ENCODE measurements at places on chromosomes 7 and 10.

DNA sequence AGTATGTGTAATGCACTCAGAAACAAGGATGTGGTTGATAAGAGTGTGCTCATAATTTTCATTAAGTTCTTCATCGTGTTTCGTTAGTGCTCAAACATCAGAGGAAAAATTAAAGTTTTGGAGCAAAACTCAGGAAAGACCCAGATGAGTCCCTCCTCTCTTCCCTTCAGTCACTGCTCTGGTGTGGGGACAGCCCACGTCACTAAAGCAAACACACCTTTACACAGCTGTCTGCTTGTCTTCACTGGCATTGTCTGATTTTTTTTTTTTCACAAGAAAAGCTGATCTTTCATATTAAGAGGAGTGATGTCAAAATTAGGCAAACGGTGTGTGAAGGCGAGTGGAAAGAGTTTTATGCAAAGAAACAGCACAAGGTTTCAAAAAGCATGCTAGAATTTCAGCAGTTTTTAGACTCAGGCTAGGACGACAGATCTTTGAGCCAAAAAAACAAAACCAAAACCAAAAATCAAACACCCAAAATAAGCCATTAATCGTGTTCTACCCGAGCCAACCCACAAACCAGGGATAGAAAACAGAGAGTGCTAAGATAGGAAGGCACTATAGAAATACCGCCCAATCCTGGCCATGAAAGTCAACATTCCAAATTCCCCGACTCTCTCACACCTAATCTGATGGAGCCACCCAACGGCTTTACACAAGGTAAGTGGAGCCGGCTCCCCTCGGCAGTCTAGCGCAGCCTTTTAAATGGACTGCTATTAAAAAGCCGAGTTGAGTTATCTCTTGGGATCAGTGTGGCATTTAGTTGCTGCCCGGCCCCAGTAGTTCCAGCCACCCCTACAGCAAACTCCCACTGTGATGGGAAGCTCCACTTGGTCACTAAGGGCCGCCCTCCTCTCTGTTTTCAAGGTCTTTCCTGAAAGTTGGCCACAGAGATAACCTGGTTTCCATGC lies 27.9 kb upstream of the GATA3 start:
- DNase-seq, result no peak

DNA sequence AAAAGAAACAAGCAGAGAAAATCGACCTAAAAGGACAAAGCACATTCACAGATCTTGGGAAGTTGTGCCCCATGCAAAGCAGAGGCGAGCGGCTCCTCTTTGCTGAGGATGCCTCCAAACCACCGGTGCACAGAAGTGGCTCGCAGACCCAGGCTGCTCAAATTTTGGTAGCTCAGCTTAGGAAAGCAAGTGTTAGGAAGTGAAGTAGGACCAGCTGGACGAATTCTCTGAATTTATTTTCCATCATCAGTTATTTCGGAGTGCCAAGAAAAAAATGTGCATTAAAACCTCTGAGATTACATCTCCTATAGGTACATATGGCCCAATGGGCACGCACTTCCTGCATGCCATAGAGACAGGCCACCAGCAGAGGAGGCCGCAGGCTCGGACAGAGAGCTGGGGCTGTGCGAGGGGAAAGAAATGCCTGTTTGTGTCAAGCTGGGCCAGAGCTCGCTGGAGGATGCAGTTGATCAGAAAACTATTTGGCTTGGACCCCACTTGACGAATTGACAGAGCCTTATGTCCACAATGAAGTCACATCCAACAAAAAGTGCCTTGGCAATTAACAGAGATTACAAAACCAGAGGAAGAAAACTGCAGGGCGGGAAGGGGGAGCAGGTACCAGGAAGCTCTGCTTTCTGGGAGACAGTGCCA lies 122.3 kb upstream of the LYZL2 start:
- DNase-seq, result peak; percentile 39

DNA sequence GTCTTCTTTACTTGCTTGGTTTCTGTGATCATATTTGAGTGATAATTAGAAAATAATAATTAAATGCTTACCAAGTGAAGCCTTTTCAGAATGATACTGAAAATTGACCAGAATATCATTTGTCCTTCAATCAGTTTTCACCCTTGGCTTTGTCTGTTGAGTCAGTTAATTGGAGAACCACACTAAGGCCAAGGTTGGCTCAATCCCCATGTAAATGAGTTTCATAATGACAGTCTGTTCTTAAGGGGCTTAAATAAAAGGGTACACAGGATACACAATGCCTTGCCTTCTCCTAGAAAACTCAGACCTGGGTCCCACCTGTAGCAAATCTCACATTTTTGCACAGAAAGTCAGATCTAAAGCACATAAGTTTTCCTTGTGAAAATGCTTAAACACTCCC lies 31.3 kb upstream of the EGR2 start:
- DNase-seq, result no peak

GRCh38 chr7:114663502-114663901 lies 248.9 kb downstream of the FOXP2 start:
- no peak for DNase-seq

- DNase-seq, result no peak
These were observed 262.2 kb downstream of the FZD1 start for GRCh38 chr7:91526404-91526803.

- no peak for DNase-seq
These were observed 201.7 kb upstream of the PTN start for GRCh38 chr7:137545059-137545716.

GRCh38 chr10:75433216-75433615 lies 1.8 kb downstream of the LRMDA start:
- no peak for DNase-seq

All from T-helper 17 cell (primary cell).